ENCODE measurements at places on chromosomes 12 and 14. TPM values are rescaled to one million over a fixed set of nuclear protein-coding genes. Genes with fewer than 3 reads are reported as not detected.

The LAG3 gene
- polyA plus RNA-seq, result 2.0 TPM

The SLC39A2 gene
- polyA plus RNA-seq, result not detected

The ACOT6 gene
- polyA plus RNA-seq, result not detected

The FKBP11 gene
- polyA plus RNA-seq, result 24.5 TPM

The CREBL2 gene
- 27.5 TPM for polyA plus RNA-seq

The RTRAF gene
- polyA plus RNA-seq, result 96.5 TPM

The TEX22 gene
- not detected for polyA plus RNA-seq

The CNTN1 gene
- polyA plus RNA-seq, result 101 TPM

The TDG gene
- polyA plus RNA-seq, result 125 TPM
